ENCODE measurements at places on chromosomes 3 and 15. TPM values are rescaled to one million over a fixed set of nuclear protein-coding genes. Genes with fewer than 3 reads are reported as not detected.

GRCh38 chr3:117059067-117059955, 349.7 kb downstream of the TUSC7 start:
- DNase-seq = peak; percentile 28

GRCh38 chr3:133376810-133377209, 23.0 kb upstream of the BFSP2 start:
- no peak for DNase-seq

GRCh38 chr3:126446301-126446700, 29.4 kb downstream of the ZXDC start:
- no peak for DNase-seq

Gene BCHE
- 70.1 TPM for polyA plus RNA-seq

DNA sequence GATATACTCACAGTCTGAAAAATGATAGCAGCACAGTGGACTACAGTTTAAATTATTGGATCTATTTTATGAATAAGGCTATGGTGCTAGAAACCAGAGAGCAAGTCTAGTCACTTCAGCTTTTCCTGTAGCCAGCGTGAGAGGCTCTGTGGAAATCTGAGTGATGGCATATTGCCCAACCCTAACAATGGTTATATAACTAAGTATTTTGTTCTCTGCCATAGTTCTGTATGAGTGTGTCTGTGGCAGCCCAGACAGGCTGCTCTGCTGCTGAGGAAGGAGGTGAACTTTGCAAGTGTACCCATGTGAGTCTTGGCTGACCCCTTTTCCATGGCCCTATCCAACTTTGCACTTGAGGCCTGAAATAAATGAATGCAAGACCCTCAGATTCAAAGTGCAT, 105.7 kb downstream of the LRTM1 start:
- no peak for DNase-seq

Gene TMIE
- 0.62 TPM for polyA plus RNA-seq

Gene CHDH
- polyA plus RNA-seq = 0.71 TPM

GRCh38 chr3:175477651-175478224, 618.6 kb downstream of the NAALADL2 start:
- no peak for DNase-seq

Gene PAQR5
- 0.39 TPM for polyA plus RNA-seq

GRCh38 chr3:58079773-58080172, 71.6 kb downstream of the FLNB start:
- DNase-seq = no peak

- no peak for DNase-seq
Observed at GRCh38 chr3:152113992-152114651, 154.6 kb upstream of the MBNL1 start.

- peak; percentile 30 for DNase-seq
Observed at GRCh38 chr15:33309602-33310276, 1.0 kb upstream of the RYR3 start.

Gene LRRC31
- polyA plus RNA-seq = not detected

DNA sequence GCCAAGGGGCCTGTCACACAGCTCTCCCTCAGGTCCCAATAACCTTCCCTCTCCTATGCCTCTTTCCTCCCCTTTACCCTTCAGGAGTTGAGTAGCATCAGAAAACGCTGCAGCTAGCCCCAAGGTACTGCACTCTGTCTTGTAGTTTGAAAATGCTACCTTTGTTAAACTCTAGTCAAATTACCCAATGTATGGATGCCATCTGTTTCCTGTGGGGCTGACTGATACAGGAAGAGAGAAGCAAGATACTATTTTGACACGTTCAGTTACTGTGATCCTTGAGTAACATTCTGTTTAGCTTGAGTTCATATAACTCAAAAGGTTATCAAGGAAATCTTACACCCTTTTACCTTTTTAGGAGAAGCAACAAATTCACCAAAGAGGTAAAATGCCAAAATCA, 493.1 kb downstream of the FHIT start:
- DNase-seq = no peak

Gene LDHAL6B
- polyA plus RNA-seq = not detected

- DNase-seq = no peak
Observed at GRCh38 chr3:13704174-13704573, 155.2 kb downstream of the FBLN2 start.

- no peak for DNase-seq
Observed at GRCh38 chr3:146883288-146883687, 278.1 kb upstream of the PLSCR5 start.

DNA sequence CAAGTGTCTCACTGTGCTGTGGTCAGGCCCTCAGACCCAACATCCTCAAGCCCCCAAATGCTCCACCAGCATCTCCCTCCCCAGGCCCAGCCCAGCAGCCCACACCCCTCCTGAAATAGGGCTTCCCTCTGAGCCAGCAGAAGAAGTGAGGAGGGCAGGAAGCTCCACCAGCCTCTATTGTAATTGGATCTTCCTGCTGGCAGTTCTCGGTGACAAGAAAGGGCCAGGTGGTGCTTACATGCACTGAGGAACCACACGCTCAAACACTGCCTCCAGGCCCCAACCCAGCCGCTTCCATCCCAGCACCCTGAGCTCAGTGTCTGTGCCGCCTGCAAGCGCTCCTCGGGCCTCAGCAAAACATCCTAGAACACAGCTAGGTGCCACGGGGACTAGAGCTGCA, 96.7 kb downstream of the ATP10A start:
- DNase-seq = no peak

DNA sequence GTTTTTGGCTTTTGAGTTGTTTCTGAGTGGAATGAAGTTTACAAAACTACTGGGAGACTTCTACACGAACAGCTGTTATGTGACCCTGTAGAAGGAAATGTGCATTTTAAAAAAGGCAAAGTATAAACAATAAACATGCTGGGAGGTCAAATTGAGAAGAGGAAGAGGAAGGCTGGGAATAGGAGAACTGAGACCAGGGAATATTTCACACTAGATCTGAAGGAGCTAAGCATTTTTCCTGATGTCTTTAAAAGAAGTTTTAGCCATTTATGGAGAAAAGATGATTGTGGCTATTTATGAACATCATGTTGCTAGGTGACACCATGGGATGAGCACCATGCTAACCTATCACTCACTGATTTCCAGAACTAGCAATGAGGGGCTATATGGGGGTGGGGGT, 76.3 kb upstream of the FAM98B start:
- DNase-seq = peak; percentile 33

Gene P2RY1
- polyA plus RNA-seq = 5.9 TPM

GRCh38 chr15:79067969-79068368, 22.6 kb downstream of the RASGRF1 start:
- DNase-seq = no peak

Gene COL6A5
- polyA plus RNA-seq = 0.04 TPM

- no peak for DNase-seq
Observed at GRCh38 chr3:180229113-180229512, 192.4 kb upstream of the PEX5L start.

- DNase-seq = no peak
Observed at GRCh38 chr3:23474580-23475357, 271.6 kb downstream of the UBE2E2 start.

DNA sequence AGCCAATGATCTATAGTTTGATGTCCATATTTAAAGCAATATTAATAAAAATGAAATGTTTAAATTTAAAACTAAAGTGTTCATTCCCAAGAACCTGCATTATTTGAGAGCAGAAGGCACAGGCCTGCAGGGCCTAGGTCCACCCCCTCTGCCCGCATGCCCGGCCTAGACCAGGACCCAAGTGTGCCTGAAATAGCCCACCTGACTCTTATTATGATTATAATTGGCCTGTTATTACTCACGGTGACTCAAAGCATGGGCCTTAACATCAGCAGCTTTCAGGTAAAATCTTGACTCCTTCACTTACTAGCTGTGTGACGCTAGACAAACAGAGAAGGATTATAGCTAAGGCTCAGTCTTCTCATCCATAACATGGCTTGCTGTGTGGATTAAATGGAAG, 128.8 kb downstream of the PLCL2 start:
- DNase-seq = no peak

DNA sequence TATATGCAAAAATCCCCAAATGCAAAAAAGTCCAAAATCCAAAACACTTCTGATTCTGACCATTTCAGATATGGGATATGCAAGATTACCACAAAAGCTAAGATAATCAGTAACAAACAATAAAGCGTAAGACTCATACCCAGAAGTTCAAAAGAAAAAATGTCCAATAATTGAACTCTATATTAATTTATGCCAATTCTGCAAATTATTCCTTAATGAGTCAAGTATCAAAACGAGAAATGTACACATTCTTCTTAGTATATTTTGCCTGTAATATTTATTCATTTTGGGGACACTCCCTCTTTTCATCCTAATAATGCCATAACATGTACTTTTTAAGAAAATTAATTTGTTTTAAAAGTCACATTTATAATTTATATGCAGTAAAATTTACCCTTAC, 37.1 kb downstream of the DENND6A start:
- no peak for DNase-seq

- DNase-seq = peak; percentile 73
Observed at GRCh38 chr3:168047190-168047795, 48.4 kb downstream of the GOLIM4 start.

- no peak for DNase-seq
Observed at GRCh38 chr15:82130248-82130647, 84.4 kb upstream of the MEX3B start.

DNA sequence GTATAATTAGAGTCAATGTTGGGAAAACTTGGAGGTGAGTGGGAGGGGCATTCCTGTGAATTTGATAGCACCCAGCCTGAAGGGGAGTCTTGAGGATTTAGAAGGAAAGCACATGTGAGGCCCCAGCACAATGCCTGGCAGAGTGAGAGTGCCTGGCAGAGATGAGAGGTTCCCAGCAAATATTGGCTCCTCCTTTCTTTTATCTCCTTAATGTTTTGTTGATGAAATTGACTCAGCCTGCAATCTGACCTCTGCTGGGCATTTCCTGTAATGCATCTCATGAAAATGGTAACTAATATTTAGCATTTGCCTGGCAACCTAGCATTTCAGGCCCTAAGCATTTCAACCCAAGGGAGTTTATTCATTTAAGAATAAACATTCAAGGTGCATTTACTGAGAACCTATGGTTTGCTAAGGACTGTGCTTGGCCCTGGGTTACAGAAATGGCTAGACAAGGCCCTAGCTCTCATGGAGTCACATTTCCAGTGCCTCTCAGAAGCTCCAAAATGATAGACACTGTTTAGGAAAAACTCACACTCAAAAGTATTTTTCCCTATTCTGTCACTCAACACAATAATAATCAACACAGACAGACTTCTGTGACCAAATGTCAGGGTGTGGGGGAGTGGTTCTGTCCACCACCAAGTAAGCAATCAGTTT, 19.0 kb downstream of the PDHB start:
- DNase-seq = peak; percentile 59

GRCh38 chr3:69385723-69386555, at the start of gene FRMD4B:
Gene FRMD4B (minus strand): TSS chr3:69386088. CDS start chr3:69385989, 99 bp downstream.
- DNase-seq = peak; percentile 40

Gene GP5
- polyA plus RNA-seq = 0.22 TPM

Gene CX3CR1
- polyA plus RNA-seq = 4.3 TPM

- no peak for DNase-seq
Observed at GRCh38 chr3:127735767-127736693, 63.3 kb downstream of the ABTB1 start.

DNA sequence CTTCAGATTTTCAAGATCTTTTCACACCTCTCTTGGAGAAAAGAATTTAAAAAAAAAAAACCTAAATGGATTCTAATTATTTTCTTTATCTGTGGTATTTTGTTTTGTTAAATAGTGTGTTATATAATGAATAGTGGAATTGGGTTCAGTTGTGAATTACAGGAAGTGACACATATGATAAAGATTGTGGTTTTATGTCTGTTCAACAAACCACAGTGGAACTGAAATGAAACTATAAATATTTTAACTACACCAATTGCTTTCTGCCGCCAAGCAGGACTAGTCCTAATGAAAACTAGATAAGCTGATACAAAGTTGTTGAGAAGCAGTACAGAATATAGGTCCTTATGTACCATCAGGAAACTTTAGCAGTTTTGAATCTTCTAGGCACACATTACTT, 121.6 kb downstream of the UBE2E2 start:
- no peak for DNase-seq

GRCh38 chr3:26515351-26515750, 107.2 kb upstream of the LRRC3B start:
- DNase-seq = no peak

Gene POLQ
- 3.4 TPM for polyA plus RNA-seq

Gene WDR93
- 0.17 TPM for polyA plus RNA-seq

DNA sequence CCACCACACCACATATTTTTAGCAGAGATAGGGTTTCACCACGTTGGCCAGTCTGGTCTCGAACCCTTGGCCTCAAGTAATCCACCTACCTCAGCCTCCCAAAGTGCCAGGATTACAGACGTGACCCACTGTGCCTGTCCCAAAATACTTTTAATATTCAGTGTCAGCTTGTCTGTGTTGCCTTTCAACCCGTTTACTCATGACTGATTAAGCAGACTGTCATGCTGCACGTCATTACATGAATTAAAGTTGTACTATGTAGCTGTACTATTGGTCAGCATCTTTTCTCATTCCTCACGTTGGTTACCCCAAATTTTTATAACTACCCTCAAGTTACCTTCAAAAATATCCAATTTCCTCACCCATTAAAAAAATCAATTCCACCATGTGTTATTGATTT, 48.7 kb upstream of the GADL1 start:
- no peak for DNase-seq

Gene UBA3
- polyA plus RNA-seq = 53.4 TPM

- DNase-seq = no peak
Observed at GRCh38 chr15:51658664-51659063, 22.6 kb upstream of the SCG3 start.

GRCh38 chr15:49239105-49239504, 69.1 kb downstream of the GALK2 start:
- DNase-seq = peak; percentile 32

GRCh38 chr3:15151166-15151565, 52.2 kb upstream of the RBSN start:
- DNase-seq = no peak

- no peak for DNase-seq
Observed at GRCh38 chr3:150059729-150060128, 89.0 kb upstream of the PFN2 start.

DNA sequence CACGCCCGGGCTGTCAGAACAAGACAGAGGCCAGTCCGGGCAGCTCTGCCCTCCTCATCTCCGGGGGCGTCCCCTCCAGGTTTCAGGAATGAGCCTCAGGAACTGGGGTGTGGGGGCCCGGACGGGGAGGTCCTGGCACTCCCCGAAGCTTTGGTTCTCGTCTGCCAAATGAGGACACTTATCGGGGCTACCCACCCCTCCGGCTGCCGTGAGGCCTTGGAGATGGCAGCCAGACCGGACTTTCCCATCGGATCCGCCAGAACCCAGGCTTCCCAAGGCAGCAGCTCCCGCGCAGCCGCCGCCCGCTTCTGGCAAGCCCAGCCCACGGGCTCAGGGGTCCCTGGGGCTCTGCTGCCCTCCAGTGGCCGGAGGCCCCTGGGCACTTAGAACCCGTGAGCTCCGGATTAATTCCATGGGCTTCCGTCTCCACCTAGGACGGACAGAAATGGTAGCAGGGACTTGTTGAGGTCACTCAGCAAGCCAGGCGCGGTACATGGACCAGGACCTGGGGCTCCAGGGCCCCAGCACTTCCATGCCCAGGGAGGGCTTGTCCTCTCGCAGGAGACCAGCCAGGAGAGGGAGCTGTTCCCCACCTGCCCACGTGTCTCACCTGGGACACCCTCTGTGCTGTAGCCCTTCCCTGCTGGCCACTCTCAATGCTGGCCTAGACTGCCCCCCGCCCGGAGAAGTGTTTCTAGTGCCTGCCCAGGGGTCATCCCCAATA, 89.4 kb downstream of the LINGO1 start:
- DNase-seq = peak; percentile 78

Measured in muscle of back (tissue), 13 donors.